ENCODE measurements at places on chromosomes 5 and 9. TPM values are rescaled to one million over a fixed set of nuclear protein-coding genes. Genes with fewer than 3 reads are reported as not detected.

The CYLC2 gene
- not detected for total RNA-seq

The STK32A gene
- 0.36 TPM for total RNA-seq

GRCh38 chr5:178548746-178549145 is 41.4 kb downstream of the COL23A1 start:
- DNase-seq = no peak
- no peaks in the 10 kb centered on the region for H3K27me3 ChIP-seq
- H3K27ac ChIP-seq = no peak overlapping the region

DNA sequence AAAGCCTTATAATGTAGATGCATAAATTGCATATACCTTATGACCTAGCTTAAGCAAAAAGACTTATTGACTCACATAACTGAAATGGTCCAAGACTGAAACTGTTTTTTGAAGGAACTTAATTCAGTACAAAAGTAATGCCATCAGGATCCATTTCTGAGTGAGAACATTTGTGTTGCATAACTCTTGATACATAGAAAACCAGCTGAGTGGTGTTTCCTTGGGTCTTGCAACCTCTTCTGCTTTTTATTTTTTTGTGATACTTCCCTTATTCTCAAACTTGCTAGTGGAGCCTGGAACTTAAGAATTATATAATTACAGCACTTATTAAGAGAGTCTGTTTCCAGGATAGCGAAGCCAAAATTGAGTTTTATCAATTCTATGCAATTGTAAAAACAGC is 272.0 kb downstream of the MAN2A1 start:
- no peak for DNase-seq
- no peak overlapping the region for H3K4me3 ChIP-seq
- no peaks in the 10 kb centered on the region for H3K4me1 ChIP-seq
- H3K36me3 ChIP-seq = no peaks in the 10 kb centered on the region
- no peaks in the 10 kb centered on the region for H3K27me3 ChIP-seq

- H3K27ac ChIP-seq = peak within 1 kb of the TSS; percentile 76
- peak; percentile 71 for DNase-seq
- no peaks in the 10 kb centered on the region for H3K36me3 ChIP-seq
Measured at GRCh38 chr9:34589636-34590380, at the start of gene CNTFR. CNTFR (minus strand) TSS chr9:34589724; CDS start chr9:34568981, 20,743 bp downstream.

- no peak overlapping the region for H3K4me3 ChIP-seq
- no peaks in the 10 kb centered on the region for H3K4me1 ChIP-seq
- no peaks in the 10 kb centered on the region for H3K27me3 ChIP-seq
- no peaks in the 10 kb centered on the region for H3K36me3 ChIP-seq
- DNase-seq = no peak
- no peak overlapping the region for H3K27ac ChIP-seq
Measured at GRCh38 chr5:93209476-93209875, 371.5 kb downstream of the NR2F1-AS1 start.

- H3K27ac ChIP-seq = no peak overlapping the region
- peaks cover 3% of the 10 kb centered on the region for H3K4me1 ChIP-seq
- no peaks in the 10 kb centered on the region for H3K27me3 ChIP-seq
- no peak overlapping the region for H3K4me3 ChIP-seq
- H3K36me3 ChIP-seq = no peaks in the 10 kb centered on the region
Measured at GRCh38 chr9:88193766-88194165, 55.5 kb upstream of the SPATA31C2 start.

GRCh38 chr5:146848133-146848532 is 30.4 kb downstream of the PPP2R2B start:
- no peaks in the 10 kb centered on the region for H3K4me1 ChIP-seq
- H3K4me3 ChIP-seq = no peak overlapping the region
- H3K27me3 ChIP-seq = no peaks in the 10 kb centered on the region
- no peak overlapping the region for H3K27ac ChIP-seq

DNA sequence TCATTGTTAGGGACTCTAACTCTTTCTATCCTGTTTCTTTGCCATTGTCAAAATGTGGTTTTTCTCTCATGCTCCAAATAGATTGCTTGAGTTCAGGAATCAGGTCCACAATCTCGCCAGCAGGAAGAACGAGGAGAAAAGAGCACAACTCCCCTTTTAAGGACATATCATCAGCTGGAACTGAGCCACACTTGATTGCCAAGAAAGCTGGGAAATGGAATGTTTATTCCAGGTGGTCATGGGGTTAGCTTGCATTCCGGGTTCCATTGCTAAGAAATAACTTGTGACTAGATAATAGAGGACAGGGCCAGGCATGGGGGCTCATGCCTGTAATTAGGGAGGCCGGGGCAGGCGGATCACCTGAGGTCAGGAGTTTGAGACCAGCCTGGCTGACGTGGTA is 32.4 kb upstream of the C9orf57 start:
- no peaks in the 10 kb centered on the region for H3K4me1 ChIP-seq
- DNase-seq = no peak
- no peaks in the 10 kb centered on the region for H3K36me3 ChIP-seq
- no peaks in the 10 kb centered on the region for H3K27me3 ChIP-seq

Measured in psoas muscle (tissue), 8 donors.